Activated CD4-positive, alpha-beta T cell treated with anti-CD3 and anti-CD28 coated beads for 24 hours (primary cell): ENCODE measurements at places on chromosomes 6 and 20.

GRCh38 chr20:57876163-57876562 is 166.3 kb upstream of the PMEPA1 start:
- no peak for DNase-seq

GRCh38 chr20:54158856-54159418 is 14.8 kb downstream of the CYP24A1 start:
- DNase-seq = no peak

DNA sequence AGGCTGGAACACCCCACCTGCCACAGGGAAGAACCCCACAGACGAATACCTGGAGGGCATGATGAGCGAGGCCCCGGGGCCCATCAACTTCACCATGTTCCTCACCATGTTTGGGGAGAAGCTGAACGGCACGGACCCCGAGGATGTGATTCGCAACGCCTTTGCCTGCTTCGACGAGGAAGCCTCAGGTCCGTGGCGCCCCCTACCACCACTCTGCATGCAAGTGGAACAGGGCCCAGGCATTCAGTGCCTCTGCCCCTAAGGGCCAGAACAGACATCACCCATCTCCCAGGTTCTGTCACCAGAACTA is 6.6 kb downstream of the MYL9 start:
- no peak for DNase-seq

DNA sequence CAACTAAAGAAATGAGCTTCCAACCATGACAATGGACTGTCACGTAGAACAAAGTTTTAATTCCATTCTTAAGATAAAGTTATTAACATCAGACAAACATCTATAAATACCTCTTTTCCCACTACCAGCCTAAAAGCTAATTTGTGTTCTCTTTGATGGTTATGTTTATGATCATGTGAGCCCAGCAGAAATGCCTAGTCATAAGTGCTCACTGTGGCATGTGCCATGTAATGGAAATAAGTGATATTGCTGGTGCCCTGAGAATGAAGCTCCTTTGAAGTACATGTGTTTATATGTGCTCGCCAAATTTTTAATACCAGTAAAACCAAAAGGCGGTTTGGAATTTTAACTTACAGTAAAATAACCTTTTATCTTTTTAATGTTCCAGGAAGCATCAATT is 205.8 kb downstream of the ISM1 start:
- no peak for DNase-seq

GRCh38 chr20:24199501-24199900 is 210.9 kb upstream of the GGTLC1 start:
- no peak for DNase-seq

GRCh38 chr6:21739838-21740237 is 146.3 kb downstream of the SOX4 start:
- DNase-seq = no peak

DNA sequence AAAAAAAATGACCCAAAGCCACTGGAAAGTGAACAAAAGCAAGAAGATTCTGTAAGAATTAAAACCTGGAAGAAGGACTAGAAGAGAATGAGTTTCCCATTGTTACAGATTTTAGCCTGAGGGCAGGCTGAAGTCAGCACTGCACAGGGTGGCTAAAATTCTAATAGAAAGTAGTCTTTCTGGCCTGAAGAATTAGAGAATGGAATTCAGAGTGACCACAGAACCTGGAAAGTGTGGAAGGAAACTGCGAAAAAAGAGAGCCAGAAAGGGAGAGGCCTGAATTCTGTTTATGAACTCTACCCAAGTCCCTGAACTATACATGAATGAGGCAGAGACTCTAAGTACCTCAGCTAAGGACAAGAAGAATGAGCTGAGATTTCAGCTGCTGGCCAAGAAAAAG is 38.9 kb upstream of the FILIP1 start:
- DNase-seq = no peak

- no peak for DNase-seq
Observed at GRCh38 chr6:37704066-37704465, 6.4 kb upstream of the MDGA1 start.

DNA sequence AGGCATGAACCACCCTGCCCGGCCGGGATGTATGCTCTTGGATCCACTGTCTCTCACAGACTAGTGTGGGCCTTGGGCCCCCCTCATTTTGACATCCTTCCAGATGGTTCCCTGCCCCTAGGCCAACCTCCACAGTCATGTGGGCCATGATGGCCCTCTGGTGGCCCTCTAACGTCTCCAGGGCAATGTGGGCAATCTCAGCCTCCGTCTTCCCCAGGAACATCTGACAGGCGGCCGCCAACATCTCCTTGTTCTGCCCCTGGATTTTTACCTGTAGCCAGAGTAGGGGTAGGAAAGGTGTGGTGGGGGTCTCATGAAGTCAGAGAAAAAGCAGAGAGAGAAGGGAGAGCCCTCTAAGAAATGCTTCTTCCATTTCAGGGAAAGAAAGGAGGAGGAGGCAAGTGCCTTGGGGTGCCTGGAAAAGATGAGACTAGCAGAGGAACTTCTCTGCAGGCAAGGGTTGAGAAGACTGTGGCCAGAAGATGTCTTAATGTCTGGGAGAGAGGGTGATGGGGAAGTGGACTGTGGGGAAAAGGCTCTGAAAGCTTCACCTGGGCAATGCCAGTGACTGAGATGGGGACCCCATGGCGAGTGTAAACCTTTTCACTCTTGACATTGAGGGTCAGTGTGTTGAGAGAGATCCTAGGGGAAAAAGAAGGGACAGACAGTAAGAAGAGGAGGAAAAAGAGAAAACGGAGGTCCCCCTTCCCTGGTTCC is 1.3 kb downstream of the FLOT1 start:
- no peak for DNase-seq

- DNase-seq = no peak
Observed at GRCh38 chr6:87575423-87575822, 14.4 kb downstream of the RARS2 start.

GRCh38 chr20:9407805-9408421 is 106.5 kb upstream of the LAMP5 start:
- DNase-seq = peak; percentile 29
